Left lung (tissue), 14 donors: ENCODE measurements at places on chromosomes 4 and X. TPM values are rescaled to one million over a fixed set of nuclear protein-coding genes. Genes with fewer than 3 reads are reported as not detected.

The HMX1 gene
- not detected for total RNA-seq

The ATP1B4 gene
- total RNA-seq, result not detected

The FAM156A gene
- total RNA-seq, result 18.9 TPM

The SOWAHB gene
- 6.3 TPM for total RNA-seq

The SLC9A7 gene
- total RNA-seq, result 7.6 TPM

The LINC00632 gene
- total RNA-seq, result 458 TPM

The EVC gene
- 29.3 TPM for total RNA-seq

The PPP2R2C gene
- not detected for total RNA-seq

The EVC2 gene
- total RNA-seq, result 5.7 TPM

The FABP2 gene
- total RNA-seq, result not detected

The IL2RG gene
- 36.0 TPM for total RNA-seq

The CXorf49 gene
- not detected for total RNA-seq

The TKTL2 gene
- total RNA-seq, result not detected

The COQ2 gene
- total RNA-seq, result 17.9 TPM

The RBMX gene
- total RNA-seq, result 121 TPM

The REPS2 gene
- 15.7 TPM for total RNA-seq

The BLOC1S4 gene
- 11.1 TPM for total RNA-seq
